Activated T-helper 17 cell treated with anti-CD3 and anti-CD28 coated beads, Interleukin-2, amount 50 U/mL, for 72 hours (primary cell): ENCODE measurements at places on chromosomes 11 and 22.

- peak within 1 kb of the TSS; percentile 55 for H3K4me3 ChIP-seq
- peaks cover 29% of the 10 kb centered on the region for H3K27me3 ChIP-seq
- ATAC-seq, result peak; percentile 57
These were observed at the start of gene DEUP1 for GRCh38 chr11:93330446-93330984. DEUP1 (plus strand) TSS chr11:93330742; CDS start chr11:93332260, 1,518 bp downstream.

- H3K27ac ChIP-seq, result no peak overlapping the region
- no peaks in the 10 kb centered on the region for H3K27me3 ChIP-seq
- ATAC-seq, result no peak
- H3K4me3 ChIP-seq, result no peak overlapping the region
These were observed 277.4 kb downstream of the SOX6 start for GRCh38 chr11:16078936-16079335.

DNA sequence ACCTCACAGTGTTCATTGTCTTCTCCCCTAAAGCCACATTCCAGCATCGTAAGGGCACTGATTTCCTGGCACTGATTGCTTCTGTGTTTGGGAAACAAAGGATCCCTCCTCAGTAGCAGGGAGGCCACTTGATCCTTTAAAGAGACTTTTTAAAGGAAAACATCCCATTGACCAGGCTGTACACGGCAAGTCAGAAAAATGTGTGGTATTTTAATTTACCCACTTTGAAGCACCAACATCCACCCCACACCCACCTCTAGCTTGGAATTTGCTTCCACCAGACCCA, 364.9 kb downstream of the SHANK2 start:
- no peaks in the 10 kb centered on the region for H3K4me1 ChIP-seq
- ATAC-seq, result no peak
- H3K27me3 ChIP-seq, result peaks cover 4% of the 10 kb centered on the region
- no peak overlapping the region for H3K27ac ChIP-seq

GRCh38 chr11:44880511-44880910, 70.2 kb downstream of the TP53I11 start:
- ATAC-seq, result no peak
- H3K4me1 ChIP-seq, result peaks cover 14% of the 10 kb centered on the region
- H3K4me3 ChIP-seq, result no peak overlapping the region
- H3K27ac ChIP-seq, result no peak overlapping the region

- no peak overlapping the region for H3K4me3 ChIP-seq
- H3K36me3 ChIP-seq, result no peaks in the 10 kb centered on the region
- no peak overlapping the region for H3K27ac ChIP-seq
- H3K4me1 ChIP-seq, result no peaks in the 10 kb centered on the region
These were observed 817.4 kb downstream of the BRD1 start for GRCh38 chr22:49010070-49010863.

- peak overlapping the region; percentile 97 for H3K27ac ChIP-seq
- peaks cover 12% of the 10 kb centered on the region for H3K36me3 ChIP-seq
- no peaks in the 10 kb centered on the region for H3K27me3 ChIP-seq
- no peak overlapping the region for H3K4me3 ChIP-seq
- ATAC-seq, result no peak
These were observed 72.9 kb upstream of the WNT7B start for GRCh38 chr22:46049726-46050450.
